Activated CD4-positive, CD25-positive, alpha-beta regulatory T cell (primary cell): ENCODE measurements at places on chromosomes 13 and 19.

- no peak for DNase-seq
Observed at GRCh38 chr19:44303976-44304568, 753 bp downstream of the ZNF235 start.

GRCh38 chr19:1122972-1123363 lies 19.2 kb downstream of the GPX4 start:
- no peak for DNase-seq

DNA sequence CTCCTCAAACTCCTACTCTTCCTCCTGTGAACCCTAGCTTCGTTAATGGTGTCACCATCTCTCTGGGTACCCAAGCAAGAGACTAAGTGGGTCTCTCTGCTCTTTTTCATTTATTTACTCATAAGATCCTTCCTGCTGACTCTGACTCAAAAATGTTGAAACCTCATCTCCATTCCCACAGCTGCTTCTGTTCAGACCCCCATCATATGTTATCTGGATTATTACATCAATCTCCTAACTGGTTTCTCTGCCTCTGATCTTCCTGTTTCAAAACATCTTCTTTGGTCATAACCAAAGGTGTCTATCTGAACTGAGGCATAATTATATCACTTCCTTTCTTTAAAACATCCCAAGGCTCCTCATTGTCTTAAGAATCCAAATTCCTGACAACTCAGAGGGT lies 2.0 kb upstream of the MEDAG start:
- no peak for DNase-seq

DNA sequence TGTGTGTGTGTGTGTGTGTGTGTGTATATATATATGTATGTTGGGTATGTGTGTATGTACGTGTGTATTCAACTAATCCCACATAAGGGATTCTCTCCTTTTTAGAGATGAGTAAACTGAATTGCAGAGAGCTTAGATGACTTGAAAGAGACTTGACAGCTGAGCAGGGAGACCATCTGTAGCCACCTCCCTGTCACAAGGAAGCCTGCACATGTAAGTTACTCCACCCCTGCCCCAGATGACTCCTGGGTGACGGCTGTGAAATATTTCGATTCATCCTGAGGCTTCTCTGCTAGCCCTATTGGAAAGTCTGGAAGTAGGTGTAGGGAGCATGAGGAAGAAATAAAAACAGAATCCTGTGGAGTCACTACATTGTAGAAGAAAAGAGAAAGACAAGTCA lies 480.4 kb downstream of the FOXO1 start:
- no peak for DNase-seq

DNA sequence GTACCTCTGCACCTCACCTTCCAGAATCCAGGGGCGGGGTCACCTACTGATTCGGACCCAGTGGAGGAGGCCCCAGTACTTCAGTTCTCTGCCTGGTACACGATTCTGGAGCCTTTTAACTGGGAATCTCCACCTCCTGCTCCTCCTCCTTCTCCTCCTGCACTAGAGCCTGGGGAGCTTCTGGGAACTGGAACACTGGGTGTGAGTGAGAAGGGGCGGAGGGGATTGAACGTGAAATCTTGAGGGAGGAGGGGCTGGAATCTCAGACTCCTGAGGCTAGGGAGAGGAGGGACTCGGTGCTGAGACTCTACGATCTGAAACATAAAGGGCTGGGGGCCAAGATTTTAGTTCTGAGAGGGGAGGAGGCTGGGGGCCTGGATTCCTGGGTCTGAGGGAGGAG lies at the start of gene KLK8:
Gene KLK8, minus strand, starts transcription at position 90 of the 400 bp plus-strand sequence. CDS start 437 bp downstream, outside the sequence.
- no peak for DNase-seq

DNA sequence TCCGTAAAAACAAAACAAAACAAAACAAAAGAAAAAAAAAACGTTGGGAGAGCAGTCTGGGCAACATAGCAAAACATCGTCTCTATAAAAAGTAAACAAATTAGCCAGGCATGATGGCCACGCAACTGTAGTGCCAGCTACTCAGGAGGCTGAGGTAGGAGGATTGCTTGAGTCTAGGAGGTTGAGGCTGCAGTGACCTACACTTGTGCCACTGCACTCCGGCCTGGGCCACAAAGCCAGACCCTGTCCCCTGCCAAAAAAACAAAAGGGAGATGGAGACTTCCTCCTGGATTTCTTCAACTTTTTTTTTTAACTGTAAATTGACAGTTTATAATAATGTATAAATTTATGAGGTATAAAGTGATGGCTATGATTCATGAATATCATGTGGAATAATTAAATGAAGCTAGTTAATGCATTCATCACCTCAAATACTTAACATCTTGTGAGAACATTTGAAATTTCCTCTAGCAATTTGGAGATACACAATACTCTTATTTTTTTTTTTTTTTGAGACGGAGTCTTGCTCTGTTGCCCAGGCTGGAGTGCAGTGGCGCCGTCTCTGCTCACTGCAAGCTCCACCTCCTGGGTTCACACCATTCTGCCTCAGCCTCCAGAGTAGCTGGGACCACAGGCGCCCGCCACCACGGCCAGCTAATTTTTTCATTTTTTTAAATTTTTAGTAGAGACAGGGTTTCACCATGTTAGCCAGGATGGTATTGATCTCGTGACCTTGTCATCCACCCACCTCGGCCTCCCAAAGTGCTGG lies 1.9 kb downstream of the PDCD2L start:
- no peak for DNase-seq

- DNase-seq: no peak
Observed at GRCh38 chr13:33050161-33050560, 33.9 kb downstream of the KL start.

GRCh38 chr13:32902874-32903273 lies 113.3 kb upstream of the KL start:
- DNase-seq: no peak
